Stimulated activated CD8-positive, alpha-beta memory T cell treated with anti-CD3 and anti-CD28 coated beads, Interleukin-2, amount 100 ng/mL, for 1 hour (primary cell): ENCODE measurements at places on chromosomes 7 and 10.
A peak's percentile ranks its signal among the peaks of the same experiment; 100 is the strongest.

DNA sequence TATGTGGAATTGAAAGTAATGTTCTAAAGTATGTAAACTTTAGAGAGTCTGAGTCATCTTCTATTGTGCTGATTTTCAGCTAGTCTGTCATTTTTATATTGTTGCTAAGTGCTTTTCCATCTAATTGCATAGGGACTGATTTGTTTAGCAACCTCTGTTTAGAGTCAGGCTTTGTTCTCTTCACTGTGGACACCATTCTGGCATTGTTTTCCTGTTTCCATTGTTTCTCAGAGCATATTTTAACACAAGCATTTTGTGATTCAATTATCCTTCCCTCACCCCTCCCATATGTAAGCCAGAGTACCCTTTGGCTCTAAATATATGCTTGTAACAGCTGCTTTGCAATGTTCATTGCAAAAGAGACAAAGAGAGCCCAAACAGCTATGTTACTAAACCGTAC, 748.4 kb upstream of the PHF14 start:
- DNase-seq = no peak

DNA sequence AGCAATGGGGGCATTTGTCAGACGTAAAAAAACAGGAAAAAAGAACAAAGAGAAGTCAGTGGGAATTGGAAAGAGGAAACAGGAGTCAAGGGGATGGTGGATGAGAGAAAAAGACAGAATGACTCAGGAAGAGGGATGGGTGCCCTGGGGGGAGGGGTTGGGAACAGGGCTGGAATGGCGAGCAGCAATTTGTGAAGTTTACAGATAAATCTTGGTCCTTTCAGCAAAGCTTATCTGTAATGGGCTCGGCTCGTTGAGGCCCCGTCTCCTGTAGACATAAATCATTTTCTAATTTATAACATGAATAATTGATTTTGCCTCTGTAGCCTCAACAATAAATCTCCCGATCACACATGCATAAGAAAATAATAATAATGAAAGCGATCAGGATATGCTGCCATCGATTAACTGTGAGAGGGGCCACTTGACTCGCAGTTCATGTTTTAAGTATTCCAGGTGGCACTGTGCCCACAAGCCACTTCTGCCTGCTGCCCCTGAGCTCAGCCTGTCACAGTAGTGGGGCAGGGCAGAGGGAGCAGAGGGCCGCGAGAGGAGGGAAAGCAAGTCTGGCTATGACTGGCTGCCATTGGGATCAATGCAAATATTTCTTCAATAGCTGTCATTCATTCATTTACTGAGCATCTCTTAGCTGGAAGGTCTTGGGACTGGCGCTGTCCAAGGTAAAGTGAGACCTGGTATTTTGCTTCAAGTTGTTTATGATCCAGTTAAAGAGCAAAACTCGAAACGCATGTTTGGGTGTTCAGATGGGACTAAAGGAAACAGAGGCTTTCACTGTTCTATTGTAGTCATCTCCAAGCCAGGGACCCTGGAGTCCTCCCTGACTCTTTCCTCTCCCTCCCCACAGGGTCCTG, 47.4 kb upstream of the R3HCC1L start:
- DNase-seq = no peak

DNA sequence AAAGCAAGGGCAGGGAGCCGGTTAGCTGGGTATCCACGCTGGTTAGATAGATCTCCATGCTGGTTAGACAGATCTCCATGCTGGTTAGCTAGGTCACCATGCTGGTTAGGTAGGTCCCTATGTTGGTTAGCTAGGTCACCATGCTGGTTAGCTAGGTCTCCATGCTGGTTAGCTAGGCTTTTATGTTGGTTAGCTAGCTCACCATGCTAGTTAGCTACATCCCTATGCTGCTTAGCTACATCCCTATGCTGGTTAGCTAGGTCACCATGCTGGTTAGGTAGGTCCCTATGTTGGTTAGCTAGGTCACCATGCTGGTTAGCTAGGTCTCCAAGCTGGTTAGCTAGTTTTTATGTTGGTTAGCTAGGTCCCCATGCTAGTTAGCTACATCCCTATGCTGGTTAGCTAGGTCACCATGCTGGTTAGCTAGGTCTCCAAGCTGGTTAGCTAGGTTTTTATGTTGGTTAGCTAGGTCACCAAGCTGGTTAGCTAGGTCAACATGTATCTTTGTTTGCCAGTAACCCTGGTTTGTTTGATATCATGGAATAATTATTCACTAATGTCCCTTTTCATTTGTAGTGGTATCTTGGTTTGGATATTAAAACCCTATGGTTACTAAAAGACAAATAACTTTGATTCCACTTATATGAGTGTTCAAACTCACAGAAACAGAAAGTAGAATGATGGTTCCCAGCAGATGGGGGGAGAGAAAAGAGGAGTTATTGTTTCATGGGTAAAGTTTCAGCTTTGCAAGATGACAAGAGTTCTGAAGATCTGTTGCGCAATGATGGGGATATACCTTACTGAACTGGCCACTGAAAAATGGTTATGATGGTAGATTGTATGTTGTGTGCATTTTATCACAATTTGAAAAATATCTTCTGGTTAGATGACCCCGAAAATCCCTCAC, 136.2 kb downstream of the PRPF18 start:
- no peak for DNase-seq

DNA sequence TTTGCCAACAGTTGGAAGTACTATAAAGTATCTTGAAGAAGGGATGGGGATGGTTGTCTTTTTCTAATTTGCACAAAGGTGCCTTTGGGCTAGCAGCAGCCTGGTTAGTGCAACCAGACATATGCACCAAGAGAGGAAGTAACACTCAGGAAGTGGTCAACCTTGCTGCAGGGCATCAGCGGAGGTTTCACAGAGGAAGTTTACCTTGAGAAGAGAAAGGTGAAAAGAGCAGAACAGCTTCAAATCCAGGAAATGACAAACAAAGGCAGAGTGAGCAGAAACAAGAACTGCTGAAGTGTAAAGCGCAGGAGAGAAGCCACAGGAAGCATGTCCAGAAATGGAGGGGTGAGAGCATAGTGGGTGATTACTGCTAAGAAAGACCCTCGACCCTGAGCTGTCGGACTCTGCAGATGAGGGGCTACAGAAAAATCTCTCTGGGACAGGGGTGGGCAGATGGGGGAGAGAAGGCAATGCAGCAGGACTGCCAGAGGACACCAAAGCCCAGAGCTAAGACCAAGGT, 66.9 kb downstream of the STK17A start:
- DNase-seq = peak; percentile 34

DNA sequence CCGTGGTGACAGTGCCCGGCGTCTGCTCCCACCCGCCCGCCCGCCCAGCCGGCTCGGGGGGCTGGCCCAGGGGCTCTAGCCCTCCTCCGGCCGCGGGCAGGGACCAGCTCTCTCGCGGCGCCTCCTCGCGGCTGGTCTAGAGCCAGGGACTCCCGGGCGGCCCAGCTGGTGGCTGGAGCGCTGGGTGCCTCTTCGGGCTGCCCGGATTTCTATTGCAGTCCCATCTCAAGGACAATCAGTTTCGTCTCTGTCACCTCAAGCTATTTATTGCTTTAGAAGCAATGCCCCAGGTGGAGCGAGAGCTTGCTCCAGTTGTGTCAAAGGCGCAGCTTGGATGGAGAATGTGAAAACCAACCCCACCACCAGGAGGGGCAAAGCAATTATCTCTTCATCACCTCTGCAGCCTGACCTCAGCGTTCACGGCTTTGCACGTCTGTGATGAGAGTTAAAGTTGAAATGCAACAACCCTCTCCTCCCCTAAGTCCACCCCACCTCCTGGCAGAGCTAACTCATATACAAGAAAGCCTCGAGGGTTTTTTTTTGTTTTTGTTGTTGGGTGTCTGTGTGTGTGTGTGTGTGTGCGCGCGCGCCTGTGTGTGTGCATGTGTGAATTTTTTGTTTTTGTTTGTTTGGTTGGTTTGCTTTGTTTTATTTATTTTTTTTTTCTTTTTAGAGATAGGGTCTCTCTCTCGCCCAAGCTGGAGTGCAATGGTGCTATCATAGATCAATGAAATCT, at the start of gene ITGA8:
TSS of gene ITGA8 (minus strand) at position 24 of the 736 bp plus-strand sequence. CDS start 151 bp downstream, outside the sequence.
- no peak for DNase-seq

DNA sequence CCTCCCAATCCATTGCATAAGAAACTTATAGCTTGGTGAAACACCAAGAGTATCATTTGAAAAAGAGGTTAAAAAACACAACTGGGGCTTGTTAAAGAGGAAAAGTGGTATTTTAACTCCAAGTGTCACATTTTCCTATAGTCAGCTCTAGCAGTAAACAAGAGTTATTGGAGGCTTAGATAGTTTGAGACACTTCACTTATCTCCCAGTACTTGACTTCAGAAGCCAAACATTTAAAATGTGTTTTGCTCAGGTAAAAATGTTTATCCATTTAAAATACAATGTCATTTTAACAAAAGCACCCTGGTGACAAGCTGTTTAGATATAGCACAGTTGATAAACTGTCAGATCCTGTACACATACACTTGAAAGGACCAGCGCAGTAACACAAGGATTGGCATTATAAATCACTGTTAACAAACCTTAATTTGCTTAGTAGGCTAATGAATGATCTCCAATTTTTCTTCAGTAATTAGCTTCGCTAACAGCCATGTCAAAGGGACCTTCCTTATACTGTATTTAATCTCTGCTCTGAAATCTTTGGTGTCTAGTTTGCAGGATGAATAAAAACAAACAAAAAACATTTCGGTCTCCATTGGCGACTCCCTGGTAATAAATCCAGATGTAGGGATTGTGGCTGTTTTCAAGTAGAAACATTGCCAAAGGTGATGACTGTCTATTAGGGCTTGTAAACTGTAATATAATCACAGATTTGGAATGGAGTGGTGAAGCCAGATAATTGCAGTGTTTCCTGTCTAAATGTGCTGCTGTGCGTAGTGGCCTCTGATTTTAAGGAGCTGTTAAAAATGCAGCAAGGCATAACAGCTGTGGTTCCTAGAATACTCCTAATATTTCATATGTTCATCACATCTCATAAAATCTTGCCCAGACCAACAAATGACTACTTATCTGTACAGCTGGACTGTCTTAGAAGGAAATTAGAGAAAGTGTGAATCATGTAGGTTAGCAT, 545.1 kb downstream of the AUTS2 start:
- DNase-seq = no peak

- no peak for DNase-seq
These were observed 24.7 kb upstream of the GPAM start for GRCh38 chr10:112208292-112208691.

GRCh38 chr10:62239994-62240393, 28.6 kb downstream of the RTKN2 start:
- DNase-seq = no peak
